ENCODE measurements at places on chromosomes 3 and 15.
A peak's percentile ranks its signal among the peaks of the same experiment; 100 is the strongest.

- DNase-seq = no peak
These were observed 182.4 kb downstream of the ADAMTS9 start for GRCh38 chr3:64505419-64505818.

GRCh38 chr3:133832802-133833144 is 27.2 kb downstream of the SRPRB start:
- no peak for DNase-seq

GRCh38 chr3:52860424-52860768 is 25.6 kb upstream of the MUSTN1 start:
- no peak for DNase-seq

DNA sequence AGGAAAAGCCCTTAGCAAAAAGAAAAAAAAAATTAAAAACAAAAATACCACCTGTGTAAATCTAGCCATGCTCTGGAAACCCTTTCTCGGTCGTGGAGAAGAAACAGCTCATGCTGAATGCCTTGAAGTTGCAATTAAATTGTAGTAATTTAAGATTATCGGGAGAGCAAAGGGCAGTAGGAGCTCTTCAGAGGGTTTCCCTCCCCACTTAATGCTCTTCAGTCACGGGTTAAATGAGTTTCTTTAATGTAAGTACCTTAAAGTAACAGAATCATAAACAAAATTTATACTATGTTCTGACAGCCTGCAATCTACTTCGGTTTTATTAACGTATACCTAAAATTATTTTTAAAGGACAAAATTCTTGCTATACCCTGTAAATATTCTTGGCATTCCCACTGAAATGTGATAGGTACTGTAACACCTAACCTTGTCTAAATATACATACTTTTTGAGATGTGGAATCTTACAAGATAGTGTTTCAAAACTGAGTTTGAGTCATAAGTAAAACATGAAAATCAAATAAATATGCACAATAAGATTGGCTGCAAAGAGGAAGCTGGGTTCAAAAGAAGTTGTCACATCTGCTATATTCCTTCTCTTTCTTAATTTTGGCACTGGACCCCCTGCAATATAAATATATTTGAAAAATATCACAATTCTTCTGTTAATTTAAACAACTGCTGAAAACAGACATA is 5.3 kb downstream of the FOXP1 start:
- no peak for DNase-seq

DNA sequence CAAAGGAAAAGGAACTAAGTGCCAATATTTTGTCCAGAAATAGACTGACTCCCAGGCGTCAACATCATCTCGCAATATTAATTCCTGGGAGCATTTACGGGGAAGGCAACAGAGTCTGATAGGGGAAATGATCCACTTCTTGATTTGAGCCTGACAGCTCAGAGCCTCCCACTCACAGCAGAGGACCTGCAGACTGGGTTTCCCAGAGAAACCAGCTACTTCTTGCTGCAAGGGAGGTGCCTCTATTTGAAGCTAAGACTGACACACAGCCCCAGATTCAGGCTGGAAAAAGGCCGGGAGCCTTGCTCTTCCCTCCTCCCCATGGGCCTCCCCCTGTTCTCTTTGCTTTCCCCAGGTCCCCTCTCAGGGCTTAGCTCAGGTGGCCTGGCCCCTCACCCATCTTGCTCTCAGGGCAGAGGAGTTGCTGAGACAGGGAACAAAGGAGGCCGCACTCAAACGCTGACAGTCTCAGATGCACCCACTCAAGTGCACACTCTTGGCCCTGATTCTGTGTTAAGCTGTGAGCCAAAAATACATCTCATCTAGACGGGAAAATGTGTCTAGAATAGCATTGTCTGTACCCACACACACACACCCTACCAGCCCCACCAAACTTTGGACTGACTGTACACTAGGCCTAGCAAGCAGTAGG is 49.8 kb upstream of the DCLK3 start:
- DNase-seq = no peak

- peak; percentile 29 for DNase-seq
These were observed 678 bp downstream of the DOCK3 start for GRCh38 chr3:50675179-50676030.

GRCh38 chr3:8103954-8104353 is 397.7 kb upstream of the LMCD1 start:
- DNase-seq = no peak

- DNase-seq = no peak
These were observed 44.6 kb downstream of the PLCL2 start for GRCh38 chr3:16929311-16929710.

DNA sequence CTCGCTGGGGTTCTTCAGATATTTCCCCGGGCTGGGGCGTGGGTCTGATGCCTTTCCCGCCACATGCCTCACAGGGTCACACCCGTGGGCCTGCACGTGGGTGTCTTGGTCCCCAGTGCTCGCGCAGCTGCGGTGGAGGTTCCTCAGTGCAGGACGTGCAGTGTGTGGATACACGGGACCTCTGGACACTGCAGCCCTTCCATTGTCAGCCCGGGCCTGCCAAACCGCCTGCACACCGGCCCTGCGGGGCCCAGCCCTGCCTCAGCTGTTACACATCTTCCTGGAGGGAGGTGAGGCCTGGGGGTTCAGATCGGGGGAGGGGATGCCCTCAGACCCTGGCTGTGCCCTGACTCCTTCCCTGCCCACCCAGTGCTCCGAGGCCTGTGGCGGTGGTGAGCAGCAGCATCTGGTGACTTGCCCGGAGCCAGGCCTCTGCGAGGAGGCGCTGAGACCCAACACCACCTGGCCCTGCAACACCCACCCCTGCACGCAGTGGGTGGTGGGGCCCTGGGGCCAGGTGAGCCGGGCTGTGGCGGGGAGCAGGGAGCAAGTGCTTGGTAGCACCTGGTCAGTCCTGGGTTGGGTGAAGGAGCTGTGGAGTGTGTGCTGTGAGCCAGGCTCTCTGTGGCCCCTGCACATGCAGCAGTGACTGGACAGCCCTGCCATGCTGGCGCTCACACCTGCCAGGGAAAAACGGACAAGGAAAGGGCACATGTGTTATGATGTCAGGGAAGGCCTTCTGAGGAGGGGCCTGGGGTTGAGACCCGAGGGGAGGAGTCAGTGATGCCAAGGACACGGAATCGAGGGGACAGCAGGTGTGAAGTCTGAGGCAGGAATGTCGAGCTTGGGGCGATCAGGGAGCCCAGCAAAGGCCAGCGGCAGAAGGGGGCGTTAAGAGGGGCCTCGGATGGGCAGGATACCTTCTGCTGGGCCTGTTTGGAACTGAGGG is 88.9 kb downstream of the TBC1D2B start:
- no peak for DNase-seq

GRCh38 chr3:41601404-41601987 is 360.4 kb downstream of the ULK4 start:
- DNase-seq = no peak

DNA sequence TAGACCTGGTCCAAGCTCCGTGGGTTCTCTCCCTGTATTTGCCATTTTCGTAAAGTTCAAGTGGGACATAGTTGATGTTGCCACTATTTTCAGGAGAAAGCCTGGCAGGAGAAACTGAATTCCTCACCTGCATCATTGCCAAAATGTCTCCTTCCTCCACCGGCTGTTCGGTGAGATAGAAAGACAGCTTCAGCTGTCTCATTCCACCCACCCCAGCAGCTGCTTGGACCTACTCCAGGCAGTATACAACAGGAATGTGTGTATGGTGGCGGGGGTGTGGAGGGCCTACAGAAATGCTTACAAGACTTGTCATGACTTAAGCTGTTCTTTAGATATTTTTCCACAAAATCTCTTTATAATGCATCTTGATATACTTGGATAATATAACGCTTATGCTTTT is 132.7 kb upstream of the RAP2B start:
- DNase-seq = no peak

DNA sequence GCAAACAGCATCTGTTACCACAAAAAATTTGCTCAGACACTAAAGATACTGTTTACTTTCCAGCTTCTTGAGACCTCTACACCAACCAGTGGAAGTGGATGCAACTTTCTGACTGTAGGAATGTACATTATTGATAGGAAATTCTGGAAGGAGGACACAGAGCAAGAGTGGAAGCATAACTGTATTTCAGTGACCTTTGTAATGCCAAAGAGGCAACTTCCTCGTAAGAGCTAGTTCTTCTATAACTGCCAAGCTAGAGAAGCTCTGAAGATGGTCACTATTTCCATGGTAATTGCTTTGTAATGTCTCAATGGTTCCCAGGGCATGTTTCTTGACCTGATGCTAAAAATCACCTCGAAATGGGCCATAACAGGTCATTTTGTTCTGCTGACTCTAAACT is 96.3 kb upstream of the SLC2A2 start:
- DNase-seq = no peak

DNA sequence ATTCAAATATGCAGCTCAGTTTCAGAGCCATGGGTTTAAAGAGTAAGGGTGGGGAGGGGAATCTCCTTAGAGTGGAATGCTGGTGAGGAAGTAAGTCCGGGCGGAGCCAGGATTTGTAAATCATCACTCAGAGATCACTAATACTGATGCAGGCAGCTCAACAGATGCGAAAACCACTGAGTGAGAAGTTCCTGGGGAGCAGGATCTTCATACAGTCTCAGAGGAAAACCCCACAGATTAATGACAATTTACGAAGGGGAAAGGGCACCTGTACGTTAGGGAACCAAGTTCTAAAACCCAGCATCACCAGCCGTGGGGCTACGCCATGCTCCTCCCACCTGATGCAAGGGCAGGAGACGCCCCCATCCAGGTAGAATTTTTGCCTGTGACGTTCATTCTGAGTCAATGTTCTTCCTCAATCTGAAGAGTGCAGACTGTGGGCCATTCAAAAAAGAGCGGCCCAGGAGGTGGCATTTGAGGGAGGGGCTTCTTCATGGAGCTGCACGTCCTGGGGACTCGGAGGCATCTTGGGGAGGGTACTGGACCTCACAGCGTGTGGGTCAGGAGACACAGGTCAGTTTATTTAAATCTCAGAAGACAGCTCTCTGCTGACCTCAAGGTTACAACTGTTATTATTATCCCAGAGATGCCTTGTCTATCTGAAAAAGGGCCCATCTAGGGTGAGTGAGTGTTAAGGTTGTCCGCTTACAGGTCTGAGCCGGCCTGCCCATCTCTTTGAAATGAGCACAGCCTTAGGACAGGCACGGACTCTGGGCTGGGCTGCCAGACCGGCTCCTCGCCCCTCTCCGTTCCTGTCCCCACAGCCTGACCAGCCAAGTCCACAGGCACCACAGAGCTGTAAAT is 228.0 kb downstream of the XXYLT1 start:
- DNase-seq = no peak

DNA sequence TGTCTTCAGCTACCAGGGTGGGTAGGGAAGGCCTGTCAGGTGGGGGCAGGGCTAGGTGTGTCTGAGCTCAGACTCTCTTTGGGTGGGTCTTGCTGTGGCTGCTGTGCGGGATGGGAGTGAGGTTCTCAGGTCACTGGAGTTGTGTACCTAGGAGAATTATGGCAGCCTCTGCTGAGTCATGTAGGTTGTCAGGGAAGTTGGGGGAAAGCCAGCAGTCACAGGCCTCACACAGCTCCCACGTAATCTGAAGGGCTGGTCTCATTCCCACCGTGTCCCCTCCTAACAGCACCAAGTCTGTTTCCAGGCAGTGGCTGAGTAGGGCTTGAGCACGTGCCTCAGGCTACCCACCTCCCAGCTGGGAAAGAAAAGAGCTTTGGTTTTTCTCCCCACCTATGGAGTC is 67.0 kb downstream of the CHCHD4 start:
- no peak for DNase-seq

DNA sequence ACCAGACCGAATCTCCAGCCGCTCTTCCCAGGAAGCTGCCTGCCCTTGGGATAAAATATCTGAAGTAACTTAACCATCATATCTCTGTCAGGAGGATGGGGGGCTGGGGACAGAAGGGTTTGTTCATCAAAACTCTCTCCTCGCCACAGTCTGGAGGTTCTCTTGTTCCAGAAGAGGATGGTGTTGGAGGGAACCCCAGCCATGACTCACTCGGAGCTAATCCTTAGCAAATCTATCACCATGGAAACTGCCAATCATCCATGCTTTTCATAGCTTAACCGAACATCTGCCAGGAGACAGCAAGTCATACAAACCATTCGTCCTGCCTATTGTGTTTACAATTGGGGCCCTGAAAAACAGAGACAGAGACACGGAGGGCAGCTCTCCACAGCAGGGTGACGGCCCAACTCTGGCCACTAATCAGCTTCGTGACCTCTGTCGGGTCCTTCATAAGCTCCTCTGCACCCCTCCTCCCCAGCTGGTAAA is 73.8 kb upstream of the HEG1 start:
- no peak for DNase-seq

DNA sequence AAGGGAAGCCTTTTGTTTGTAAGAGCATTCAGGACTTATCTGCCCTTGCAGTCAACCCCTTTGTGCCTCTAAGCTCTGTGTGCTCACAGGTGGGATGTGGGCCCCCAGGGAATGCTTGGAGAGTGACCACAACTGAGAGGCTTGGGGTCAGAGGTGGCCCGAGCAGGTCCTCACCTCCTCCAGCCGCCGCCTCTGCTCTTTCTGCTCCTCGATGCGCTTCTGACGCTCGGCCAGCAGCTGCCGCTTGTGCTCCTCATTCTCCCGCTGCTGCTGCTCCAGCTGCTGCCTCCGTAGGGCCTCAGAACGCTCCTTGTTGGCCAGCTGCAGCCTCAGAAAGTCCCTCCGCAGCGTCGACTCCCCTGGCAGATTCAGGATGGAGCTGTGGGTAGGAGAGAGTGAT is 130.8 kb upstream of the SLC2A2 start:
- no peak for DNase-seq

- no peak for DNase-seq
These were observed 380.3 kb upstream of the ATP10A start for GRCh38 chr15:26243382-26243781.

DNA sequence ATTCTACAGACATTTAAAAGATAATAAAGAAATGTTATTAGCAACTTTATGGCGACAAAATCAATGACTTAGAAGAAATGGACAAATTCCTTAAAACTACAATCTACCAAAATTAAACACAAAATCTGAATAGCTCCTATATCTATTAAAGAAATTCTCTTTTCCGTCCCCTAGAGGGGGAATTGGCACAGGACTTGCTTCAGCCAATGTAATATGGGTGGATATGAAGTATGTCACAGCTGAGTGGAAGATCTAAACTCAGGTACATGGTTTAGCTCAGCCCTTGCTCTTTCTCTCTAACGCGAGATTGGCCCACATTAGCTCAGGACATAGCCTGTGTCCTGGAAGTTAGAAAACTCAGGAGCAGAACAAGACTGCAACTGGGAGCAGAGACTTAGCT is 79.3 kb downstream of the DNAH12 start:
- no peak for DNase-seq

GRCh38 chr15:53384417-53384816 is 375.0 kb downstream of the WDR72 start:
- no peak for DNase-seq

DNA sequence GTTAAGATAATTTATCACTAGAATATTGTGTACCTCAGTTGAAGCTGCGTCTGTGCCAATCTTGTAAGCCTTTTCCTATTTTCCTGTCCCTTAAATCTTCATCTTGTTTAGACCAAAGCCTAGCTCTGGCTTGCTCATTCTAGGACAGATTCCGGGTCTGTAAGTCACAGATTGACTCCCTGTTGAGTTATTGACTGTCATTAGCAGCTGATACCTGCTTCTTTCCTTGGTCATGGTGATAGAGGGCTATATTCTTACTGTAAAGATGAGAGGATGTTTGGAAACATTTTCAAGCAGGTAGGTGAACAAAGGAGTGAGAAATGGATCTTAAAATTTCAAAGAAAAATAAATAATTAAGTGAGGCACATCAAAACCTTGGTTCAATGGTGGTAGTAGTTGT is 200.2 kb downstream of the KCNH8 start:
- DNase-seq = no peak
